ENCODE measurements at places on chromosomes 16 and 17.
A peak's percentile ranks its signal among the peaks of the same experiment; 100 is the strongest.

DNA sequence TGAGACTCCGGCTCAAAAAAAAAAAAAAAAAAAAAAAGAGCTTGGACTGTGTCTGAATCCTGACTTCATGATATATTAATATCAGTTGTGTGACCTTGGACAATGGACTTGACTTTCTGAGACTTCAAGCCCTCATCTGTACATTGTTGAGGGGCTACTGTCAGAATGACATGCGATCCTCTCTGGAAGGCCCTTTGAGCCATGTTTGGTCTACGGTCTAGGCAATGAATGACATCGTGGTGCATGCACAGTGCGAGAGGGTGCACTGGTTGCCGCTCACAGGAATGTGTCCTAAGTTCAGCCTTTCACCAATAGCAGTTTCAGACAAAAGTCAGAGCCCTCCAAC is 43.0 kb upstream of the ZNF629 start:
- DNase-seq: no peak

- DNase-seq: no peak
These were observed 58.4 kb upstream of the MTMR4 start for GRCh38 chr17:58572846-58573245.

DNA sequence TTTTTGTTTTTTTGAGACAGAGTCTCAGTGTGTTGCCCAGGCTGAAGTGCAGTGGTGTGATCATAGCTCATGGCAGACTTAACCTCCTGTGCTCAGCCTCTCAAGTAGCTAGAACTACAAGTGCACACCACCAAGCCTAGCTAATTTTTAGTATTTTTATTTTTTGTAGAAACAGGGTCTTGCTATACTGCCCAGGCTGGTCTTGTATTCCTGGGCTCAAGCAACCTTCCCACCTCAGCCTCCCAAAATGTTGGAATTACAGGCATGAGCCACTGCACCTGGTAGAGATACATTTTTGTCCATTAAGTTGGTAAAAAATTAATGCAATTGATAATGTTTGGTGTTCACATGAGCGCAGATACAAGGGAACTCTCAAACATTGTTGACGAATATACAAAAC is 22.2 kb upstream of the SRCIN1 start:
- no peak for DNase-seq

DNA sequence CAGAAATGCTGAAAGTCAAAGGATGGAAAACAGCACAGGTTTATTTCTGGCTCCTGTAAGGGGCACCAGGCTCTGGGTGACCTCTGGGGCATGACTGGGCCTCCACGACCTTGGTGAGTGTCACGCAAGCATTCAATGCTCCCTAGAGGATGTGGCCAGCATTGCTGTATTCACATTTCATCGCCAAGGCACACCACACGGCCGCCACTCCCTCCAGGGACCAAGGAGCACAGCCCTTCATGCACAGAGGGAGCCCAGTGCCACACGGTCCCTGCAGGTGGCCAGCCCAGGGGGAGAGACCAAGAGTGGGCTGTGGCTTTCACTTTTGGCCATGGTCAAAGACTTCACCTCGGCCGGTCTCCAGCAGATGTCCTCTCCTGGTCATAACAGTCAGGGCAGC is 137.4 kb upstream of the TNRC6C start:
- DNase-seq: no peak

DNA sequence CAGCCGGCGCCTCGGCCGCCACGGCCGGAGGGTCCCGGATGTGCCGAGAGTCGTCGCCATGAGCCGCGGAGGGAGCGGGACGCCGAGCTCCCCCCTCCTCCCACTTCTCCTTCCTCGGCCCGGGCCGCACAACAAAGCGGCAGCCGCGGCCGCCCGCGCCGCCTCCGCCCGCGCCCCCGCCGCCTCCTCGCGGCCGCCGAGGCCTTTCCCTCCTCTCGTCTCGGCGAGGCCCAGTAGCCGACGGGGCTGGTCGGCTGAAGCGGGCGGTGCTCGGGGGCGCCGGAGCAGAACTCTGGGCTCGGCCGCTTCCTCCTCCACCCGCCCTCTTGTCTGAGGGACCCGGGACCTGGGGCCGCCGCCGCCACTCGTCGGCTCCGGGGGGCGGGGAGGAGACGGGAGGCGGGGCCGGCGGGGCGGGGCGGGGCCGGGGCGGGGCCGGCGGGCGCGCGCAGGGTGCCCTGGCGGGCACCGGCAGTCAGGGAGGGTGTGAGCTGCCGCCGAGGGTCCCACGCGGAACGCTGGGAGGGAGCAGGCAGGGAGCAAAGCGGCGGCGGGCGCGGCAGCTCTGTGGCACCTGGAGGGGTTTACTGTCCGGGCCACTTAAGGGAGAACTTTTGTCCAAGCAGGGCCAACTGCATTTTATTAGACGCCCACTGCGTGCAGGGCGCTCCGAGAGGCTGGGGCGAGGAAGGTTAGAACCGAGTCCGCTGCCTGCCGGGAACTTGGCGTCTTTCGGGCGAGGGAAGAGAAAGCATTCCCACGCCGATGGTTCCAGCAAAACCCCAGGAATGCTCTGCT is at the start of gene SMURF2:
SMURF2 (minus strand) TSS at position 332 of the 798 bp plus-strand sequence. CDS start 427 bp downstream, outside the sequence.
- DNase-seq: peak; percentile 79

- no peak for DNase-seq
These were observed 2.1 kb downstream of the SSTR2 start for GRCh38 chr17:73166731-73167581.

GRCh38 chr17:80919331-80920311 is 72.0 kb upstream of the CHMP6 start:
- no peak for DNase-seq

DNA sequence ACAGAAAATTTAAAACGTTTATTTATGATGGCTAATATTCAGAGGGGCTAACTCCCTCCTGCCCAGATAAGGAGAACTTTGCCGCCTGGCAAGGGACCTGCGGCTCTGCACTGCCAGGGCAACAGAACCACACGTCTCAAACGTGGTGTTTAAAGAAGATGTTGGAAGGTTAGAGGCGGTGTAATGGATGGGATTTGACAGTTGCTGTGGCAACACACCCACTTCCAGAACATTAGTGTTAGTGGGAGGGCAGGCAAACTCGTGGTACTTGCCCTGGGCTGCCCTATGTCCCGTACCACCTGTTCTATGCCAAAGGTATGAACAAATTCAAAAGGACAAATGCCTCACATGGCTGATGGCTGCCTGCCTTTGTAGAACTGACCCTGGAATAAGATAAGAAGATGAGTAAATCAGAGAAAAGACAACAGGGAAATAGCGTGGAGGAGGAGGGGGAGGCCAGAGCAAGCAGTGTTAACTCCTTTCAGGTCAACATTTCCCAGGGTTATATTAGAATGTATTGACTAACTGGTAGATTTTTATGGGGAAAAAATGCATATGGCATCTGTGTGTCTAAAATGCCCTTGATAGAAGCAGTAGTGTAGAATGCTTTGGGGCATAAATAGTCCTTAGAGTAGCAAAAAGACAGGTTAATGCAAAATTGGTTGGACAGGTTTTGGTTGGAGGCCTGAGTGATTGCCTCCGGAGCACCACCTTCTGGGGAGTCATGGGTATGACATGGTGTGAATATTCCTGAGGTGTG is 30.8 kb downstream of the HLF start:
- DNase-seq: peak; percentile 46

GRCh38 chr17:58120195-58120822 is 27.9 kb upstream of the OR4D1 start:
- DNase-seq: no peak

DNA sequence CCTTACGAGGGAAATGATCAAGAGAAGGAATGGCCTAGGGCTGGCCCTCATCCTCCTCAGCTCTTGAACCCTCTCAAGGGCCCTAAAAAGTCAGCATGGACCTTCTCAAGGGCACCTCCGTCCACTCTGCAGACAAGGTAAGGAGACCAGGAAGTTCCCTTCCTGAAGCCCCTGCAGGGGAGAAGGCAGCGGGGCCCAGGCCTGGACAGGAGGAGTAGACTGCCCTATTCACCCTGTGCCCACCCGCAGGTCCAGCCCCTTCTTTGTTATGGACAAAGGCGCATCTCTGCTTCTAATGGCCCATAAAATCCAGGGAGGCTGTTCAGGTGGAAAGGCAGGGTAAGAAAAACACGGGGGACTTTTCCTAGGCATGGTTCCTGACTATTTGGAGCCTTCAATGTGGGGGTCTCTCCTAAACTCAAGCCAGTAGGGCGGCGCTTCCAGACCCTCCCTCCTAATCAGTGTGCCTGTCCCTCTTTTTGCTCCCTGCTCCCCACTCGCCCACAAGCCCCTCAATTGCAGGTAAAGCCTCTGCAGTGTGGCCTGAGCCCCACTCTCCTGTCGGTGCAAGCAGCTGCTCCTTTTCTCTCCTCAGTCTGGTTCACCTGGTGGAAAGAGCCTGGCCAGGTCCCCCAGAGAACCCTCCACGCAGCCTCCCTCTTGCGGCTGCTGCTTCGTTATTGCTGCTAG is 28.2 kb downstream of the AXIN2 start:
- DNase-seq: no peak

- no peak for DNase-seq
These were observed 18.5 kb upstream of the SCNN1B start for GRCh38 chr16:23283571-23283970.

DNA sequence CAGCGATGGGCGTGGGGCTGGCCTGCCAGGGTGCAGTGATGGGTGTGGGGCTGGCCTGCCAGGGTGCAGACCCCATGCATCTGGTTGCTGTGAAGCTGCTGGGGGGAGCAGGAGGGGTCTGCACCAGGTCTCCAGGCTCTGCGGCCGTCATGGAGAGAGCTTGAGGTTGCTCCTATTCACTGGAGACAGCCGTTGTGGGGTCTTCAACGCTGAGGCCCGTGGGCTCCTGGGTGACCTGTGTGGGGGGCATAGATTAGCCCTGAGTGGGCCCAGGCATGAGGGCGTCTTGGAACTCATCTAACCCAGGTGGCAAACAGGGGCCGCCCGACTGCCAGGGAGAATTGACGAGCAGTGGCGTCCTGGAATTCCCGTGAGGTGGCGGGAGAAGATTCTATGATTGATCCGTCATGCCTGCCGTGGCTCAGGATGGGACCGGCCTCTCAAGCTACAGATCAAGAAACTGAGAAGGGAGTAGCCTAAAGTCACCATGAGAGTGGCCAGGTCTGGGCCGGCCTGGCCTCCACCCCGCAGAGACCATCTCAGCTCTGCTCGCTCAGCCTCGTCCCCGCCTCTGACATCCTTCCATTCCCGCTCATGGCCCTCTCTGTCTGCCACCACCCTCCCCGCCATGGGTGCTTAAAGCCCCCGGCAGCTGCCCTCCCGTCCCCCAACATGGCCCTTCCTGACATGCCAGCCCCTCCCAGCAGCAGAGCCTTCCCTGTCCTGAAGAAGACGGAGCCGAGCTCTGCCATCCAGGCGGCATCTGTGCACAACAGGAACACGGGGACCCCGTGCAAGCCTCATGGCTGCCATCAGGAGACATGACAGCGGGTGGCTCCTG is 50.7 kb upstream of the ACSF3 start:
- DNase-seq: no peak

GRCh38 chr16:52557236-52557635 is 10.3 kb upstream of the TOX3 start:
- no peak for DNase-seq

DNA sequence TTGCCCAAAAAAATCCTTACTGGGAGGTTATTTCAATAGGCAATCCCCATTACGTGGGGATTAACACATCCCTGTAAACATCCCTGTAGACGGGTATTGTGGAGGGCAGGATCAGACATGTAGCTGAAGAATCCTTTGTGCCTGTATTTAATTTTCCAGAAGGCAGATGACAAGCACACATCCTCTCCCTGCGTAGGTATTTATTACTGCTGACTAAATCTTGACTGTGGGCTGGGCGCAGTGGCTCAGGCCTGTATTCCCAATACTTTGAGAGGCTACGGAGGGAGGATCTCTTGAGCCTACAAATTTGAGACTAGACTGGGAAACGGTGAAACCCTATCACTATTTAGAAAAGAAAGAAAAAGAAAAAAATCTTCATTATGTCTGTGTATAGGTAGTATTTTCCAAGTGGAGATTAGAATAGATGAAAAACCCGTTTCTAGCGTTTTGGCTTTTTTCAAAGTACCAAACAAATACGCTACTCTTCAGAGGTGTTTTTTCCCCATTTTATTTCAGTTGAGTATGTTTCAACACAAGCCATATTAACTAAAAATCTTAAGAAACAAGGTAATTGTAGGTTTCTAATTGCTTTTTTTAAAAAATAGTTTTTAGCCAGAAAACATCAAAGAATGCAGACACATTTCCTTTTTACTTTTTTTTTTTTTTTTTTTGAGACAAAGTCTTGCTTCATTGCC is 1.5 kb upstream of the MARF1 start:
- no peak for DNase-seq

DNA sequence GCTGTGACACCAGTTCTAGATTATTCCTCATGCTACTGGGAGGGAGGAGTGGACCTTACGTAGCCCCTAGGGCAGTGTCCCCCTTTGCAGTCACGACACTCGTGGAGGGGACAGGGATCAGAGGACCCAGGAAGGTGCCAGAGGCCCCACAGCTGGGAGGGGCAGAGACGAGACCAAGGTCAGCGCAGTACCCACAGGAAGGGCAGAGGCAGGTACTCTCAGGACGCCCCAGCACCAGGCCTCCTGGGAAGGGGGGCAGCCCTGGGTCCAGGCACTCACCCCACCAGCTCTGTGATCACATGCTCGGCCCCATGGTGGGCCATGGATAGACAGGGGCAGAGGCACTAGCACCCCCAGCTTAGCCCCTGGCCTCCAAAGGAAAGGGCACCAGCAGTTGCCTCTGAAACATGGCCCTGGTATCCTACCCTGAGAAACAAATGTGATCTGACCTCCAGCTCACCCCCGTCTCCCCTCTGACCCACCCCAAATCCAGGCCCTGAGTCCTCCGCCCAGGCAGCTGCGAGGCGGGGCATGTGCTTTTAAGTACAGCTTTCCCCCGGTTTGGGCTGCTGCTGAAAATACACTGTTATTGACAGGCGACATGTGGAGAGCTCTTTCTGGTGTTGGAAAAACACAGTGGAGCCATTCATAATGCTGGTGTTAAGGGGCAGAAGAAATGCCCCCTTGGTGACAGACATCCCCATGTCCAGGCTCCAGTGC is 361.9 kb downstream of the C16orf95 start:
- no peak for DNase-seq

DNA sequence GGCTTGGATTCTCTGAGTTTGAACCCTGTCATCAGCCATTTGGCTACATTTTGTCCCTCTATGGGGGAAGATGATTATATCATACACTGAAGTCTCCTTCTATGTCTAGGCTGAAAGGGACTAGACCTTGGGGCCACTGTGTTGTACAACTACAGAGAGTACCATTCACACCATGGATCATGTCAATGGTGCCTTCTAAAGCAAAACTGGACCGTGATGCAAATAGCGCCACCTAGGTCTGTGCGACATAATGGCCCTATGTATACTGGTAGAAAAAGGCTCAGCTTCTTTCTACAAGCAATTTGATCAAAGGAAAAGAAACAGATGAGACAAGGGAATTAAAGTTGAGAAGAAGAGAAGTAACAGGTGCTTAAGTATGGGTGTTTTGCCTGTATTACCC is 100.7 kb downstream of the LYRM1 start:
- no peak for DNase-seq

GRCh38 chr17:49996495-49997300 is 1.7 kb upstream of the DLX3 start:
- peak; percentile 48 for DNase-seq

GRCh38 chr17:77677630-77678029 is 280.9 kb upstream of the TNRC6C start:
- DNase-seq: no peak

GRCh38 chr16:71626018-71626857 is at the start of gene MARVELD3:
Gene MARVELD3, plus strand, starts transcription at chr16:71626184. Its CDS starts 46 bp downstream, at chr16:71626230.
- DNase-seq: no peak

Measured in activated effector memory CD4-positive, alpha-beta T cell treated with Interleukin-2 at 50 U/mL for 16 hours (primary cell).